ENCODE measurements at places on chromosomes 7 and 10.

GRCh38 chr7:49294611-49295010 is 370.3 kb downstream of the CDC14C start:
- DNase-seq = no peak

GRCh38 chr7:17274551-17275245 is 23.8 kb upstream of the AHR start:
- DNase-seq = no peak

GRCh38 chr10:35711615-35712411 is 69.7 kb upstream of the FZD8 start:
- DNase-seq = no peak

GRCh38 chr7:131276748-131277147 is 50.9 kb upstream of the MKLN1 start:
- no peak for DNase-seq

- no peak for DNase-seq
These were observed 18.7 kb upstream of the RBM20 start for GRCh38 chr10:110625356-110625894.

DNA sequence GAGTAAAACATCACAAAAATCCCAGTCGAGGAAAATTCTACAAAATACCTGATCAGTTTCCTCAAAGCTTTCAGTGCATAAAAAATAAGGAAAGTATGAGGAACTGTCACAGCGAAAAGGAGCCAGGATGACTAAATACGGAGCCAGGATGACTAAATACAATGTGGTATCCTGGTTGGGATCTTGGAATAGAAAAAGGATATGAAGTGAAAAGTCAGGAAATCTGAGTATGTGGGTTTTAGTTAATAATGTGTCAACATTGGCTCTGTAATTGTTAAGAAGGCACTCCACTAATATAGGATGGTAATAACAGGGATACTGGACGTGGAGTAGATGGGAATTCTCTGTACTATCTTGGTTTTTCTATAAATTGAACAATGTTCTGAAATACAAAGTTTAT is 175.5 kb downstream of the SUGCT start:
- DNase-seq = no peak

DNA sequence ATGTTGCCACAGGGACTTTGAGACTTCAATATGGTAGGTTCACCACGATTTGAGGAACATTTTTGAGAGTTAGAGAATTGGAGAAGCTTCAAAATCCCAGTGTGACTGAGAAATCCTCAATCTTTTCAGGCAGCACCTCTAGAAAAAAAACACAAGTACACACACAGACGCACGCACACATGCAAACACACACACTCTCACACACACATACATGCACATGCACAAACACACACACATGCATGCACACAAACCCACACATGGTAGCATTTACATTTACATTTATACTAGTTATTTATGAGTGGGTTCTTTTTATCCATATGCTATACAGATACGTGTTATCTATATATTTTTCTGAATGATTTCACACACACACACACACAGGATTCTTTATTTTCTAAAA is 901.9 kb downstream of the GATA3 start:
- no peak for DNase-seq

- DNase-seq = no peak
These were observed 658 bp upstream of the FZD8 start for GRCh38 chr10:35642793-35643114.

GRCh38 chr7:36928311-36928710 is 204.0 kb upstream of the AOAH start:
- no peak for DNase-seq

DNA sequence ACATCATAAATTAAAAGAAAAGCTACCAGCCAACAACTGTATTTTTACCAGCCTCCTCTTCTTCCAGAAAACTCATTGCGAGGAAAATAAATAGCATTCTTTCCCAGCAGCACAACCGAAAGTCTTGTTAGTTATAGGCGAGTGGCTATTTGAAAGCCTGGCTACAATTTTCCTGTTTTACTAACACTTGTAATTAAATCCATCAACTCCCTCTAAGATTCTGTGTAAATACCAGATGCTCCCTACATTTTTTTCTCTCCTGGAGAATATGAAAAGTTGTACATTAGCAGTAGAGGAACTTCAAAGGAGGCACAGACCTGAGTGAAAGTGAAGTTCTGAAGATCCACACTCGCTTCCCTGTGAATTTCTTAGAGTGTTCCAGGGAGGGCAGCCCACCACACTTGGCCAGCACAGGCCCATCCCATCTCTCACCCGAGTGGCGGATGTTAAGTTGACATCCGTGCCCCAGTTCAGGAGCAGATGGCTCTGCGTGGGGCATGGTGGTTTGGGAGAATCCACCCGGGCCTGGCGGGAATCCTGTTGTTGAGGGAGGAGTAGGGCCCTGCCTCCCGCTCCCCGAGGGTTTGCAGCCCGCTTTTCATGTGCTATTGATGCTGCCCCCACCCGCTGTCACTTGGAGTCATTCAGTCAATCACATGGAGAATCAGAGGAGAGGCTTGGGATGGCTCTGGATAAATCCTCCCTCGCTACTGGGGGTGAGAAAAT is 451.0 kb upstream of the GALNT17 start:
- no peak for DNase-seq

GRCh38 chr7:14294637-14295036 is 305.2 kb upstream of the ETV1 start:
- no peak for DNase-seq

DNA sequence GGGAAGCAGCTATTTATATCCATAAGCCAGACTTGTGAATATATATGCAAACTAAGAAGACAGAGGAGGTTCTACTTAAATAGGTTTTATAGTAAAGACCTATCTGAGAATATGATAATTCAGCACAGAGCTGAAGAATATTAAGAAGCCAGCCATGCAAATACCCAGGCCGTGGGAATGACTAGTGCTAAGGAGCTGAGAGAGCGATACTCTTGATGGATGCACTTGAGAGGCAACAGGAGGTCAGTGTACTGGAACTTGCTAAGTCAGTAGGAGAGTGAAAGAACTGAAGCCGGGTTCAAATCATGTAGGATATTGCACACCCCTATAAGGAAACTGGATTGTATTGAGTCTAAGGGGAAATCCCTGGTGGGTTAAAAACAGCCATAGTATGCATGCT is 943.6 kb upstream of the MBL2 start:
- DNase-seq = no peak

DNA sequence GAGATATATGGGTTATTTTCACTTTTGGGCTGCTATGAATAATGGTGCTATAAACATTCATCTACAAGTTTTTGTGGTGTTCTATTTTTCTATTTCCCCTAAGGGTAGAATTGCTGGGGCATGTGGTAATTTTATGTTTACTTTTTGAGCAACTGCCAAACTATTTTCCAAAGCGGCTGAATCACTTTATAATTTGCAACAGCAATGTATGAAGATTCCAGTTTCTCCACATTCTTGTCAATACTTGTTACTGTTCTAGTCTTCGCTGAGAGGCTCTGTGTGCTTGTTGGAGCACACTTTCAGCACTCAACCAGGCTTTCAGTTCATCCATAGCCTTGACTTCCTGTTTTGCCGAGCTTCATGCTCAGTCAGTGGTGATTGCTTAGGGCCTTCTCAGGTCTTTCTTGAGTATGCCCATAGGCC is 39.0 kb downstream of the ADK start:
- DNase-seq = no peak

DNA sequence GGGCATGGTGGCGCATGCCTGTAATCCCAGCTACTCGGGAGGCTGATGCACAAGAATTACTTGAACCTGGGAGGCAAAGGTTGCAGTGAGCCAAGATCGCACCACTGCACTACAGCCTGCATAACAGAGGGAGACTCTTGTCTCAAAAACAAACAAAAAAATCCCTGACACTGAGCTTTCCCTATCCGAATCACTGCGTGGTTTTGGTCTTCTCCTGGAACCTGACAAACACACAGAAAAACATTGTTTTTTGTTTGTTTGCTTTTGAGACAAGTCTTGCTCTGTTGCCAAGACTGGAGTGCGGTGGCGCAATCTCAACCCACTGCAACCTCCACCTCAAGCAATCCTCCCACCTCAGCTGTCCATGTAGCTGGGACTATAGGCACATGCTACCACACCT is 50.4 kb upstream of the PTPRN2 start:
- DNase-seq = no peak
